Stimulated activated naive CD8-positive, alpha-beta T cell treated with anti-CD3 and anti-CD28 coated beads, Interleukin-15, amount 100 ng/mL, for 72 hours (primary cell): ENCODE measurements at places on chromosomes 1 and 21.

GRCh38 chr1:41374711-41375110, 13.5 kb downstream of the FOXO6 start:
- DNase-seq, result no peak

DNA sequence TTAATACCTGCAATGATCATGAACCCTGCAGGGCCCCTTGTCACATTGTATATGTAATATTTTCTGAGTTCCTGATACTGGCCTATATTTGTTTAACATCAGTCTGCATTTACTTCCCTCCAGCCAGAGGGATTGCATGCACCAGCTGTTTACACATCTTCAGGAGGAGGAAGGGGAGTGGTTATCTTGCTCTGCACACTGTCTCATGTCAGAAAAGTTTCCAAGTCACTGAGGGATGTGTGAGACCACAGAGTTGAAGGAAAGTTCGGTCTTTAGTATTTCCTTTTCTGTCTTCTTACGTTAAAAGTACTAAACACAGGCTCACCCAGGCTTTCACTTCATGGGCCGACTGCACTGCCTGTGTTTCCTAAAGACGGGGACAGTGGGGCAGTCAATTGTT, 574.1 kb downstream of the LMO4 start:
- no peak for DNase-seq

- no peak for DNase-seq
These were observed 35.4 kb upstream of the EIF4G3 start for GRCh38 chr1:21212126-21212525.

GRCh38 chr21:41961282-41961701, 7.5 kb upstream of the C2CD2 start:
- no peak for DNase-seq

DNA sequence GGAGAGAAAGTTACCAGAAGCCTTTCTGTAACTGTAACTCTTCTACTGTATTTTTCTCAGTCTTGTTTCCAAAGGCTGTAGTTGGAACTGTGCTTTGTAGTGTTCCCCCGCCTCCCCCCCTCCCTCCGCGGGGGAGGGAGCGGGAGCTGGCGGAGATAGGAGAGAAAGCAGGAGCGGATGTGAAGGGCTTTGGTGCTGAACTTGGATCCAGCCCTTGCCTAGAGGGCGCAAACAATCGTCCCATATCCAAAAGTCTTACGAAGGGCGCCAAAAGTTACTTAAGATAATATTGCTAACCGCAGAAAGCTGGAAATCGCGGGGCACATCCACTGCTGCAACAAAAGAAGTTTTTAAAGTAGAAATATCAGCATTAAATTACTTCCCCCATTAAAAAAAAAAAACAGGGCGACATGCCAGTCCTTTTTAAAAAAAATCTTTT, 2.4 kb upstream of the NFIA start:
- no peak for DNase-seq

DNA sequence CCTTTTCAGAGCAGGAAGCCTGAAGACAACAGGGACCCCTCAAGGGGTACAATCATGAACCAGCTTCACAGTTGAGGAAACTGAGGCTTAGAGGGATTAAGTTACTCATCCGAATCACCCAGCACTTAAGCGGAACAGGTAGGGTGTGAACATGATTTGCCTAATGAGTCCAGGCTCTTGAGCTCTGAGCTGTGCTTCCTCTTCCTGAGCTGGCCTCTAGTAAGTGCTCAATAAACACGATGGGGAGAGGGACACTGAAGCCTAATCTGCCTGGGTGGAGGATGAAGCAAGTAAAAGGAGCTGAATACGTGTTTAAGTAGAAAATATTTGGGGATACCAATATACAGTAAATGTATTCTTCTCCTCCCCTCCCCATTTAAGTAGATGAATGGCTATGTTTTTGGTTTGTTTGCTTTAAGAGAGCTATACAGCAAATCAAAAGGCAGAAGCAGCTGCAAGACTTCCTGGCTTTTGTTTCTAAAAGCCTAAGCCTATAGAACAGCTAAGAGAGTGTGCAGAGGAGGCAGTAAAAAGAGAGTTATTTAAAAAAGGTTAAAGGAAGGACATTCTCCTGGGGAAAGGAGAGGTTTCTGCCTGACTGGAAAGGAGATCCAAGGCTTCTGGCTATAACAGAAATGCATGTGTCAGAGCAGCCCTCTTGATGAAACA, 20.5 kb downstream of the STPG1 start:
- DNase-seq, result no peak

DNA sequence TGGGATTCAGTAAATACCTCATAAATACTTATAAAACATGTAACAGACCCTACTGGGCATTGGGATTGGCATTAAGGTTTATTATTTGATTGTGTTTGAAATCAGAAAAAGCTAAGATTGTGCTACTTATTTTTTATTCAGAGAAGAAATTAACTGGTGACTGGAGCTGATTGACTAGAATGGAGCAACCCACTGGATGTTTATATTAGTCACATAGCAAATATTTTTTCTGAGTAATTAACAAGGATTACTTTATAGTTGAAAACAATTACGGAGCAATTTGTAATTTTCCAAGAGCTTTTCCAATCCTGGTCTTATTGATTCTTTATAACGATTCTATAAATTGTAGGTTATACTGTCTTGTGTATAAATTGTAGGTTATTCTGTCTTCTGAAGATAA, 208.7 kb downstream of the HLX start:
- no peak for DNase-seq

DNA sequence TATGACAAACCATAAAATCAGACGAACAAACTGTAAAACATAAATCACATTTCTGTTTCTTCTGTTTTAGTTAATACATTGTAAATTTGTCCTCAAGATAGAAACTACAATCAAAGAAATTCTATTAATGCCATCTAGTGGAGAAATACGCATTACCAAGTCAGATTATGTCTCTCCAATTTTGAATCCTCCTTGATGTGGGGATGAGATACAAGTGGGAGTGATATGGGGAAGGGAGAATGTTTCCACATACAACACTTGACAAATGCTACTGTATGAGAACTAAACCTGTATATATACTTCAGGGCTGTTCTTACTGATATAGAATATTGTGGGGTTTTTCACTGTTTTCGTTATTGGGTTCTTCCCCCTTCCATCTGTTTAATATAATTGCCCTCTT, 2.6 kb downstream of the HFM1 start:
- no peak for DNase-seq

DNA sequence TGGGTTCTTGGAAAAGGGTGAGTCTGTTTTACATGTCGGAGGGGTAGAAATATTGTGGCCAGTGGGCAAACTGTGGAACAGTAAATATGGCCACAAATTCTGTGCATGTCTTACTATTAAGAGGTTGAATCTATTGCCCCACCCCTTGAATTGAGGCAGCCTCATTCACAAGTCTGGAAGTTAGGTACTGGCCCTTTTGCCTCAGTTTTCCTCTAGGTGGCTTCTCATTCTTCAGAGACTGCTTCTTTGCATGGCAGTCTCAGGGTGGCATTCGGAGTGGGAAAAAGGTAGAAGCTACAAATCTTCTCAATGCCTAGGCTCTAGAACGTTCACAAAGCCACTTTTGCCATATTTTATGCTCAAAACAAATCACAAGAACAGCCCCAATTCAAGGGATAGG, 57.2 kb downstream of the SLC9C2 start:
- no peak for DNase-seq

- DNase-seq, result peak; percentile 31
These were observed 6.4 kb downstream of the NUAK2 start for GRCh38 chr1:205315008-205315618.

GRCh38 chr1:100713626-100714025, 5.9 kb upstream of the VCAM1 start:
- DNase-seq, result peak; percentile 12

DNA sequence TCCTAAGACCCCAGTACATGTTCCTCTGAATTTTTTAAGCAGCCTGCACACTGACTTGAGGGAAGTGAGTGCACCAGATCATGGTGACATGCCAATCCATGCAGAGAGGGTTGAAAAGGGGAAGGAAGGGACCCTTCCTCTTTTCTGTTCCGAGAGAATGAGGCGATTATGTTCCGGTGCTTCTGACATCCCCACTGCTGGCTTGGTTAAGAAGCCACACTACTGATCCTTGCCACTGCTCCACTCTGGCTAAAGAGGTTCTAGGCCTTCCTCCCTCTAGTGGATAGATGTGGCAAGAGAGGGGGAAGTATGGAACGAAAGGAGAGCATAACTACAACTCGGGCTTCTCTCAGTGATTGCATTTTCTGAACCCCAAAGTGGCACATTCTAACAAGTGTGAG, 1.8 kb upstream of the CYB5R1 start:
- peak; percentile 46 for DNase-seq

GRCh38 chr1:2159124-2159523, 35.4 kb downstream of the FAAP20 start:
- DNase-seq, result no peak

DNA sequence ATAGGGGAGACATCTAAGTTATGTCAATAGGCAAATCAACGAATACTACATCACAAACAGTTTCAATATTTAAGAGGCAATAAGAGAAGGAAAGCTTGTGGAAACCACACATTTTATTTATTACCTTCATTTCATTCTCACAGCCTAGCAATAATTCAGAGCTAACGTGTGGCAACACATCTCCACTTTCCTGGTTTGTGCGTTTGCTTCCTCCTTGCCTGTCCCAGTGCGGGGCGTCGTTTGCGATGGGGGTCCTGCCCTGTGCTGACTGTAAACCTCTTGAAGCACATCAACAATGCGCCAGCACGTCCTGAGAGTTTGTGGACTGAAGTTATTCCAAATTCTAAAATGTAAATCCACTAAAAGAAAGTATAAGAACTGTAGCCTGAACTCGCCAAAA, 14.4 kb upstream of the VPS26C start:
- DNase-seq, result no peak

GRCh38 chr1:51583532-51583931, 33.4 kb upstream of the OSBPL9 start:
- DNase-seq, result no peak

GRCh38 chr1:38027201-38028104, 14.9 kb downstream of the UTP11 start:
- DNase-seq, result no peak

GRCh38 chr1:160710517-160711252, 937 bp downstream of the CD48 start:
- no peak for DNase-seq

DNA sequence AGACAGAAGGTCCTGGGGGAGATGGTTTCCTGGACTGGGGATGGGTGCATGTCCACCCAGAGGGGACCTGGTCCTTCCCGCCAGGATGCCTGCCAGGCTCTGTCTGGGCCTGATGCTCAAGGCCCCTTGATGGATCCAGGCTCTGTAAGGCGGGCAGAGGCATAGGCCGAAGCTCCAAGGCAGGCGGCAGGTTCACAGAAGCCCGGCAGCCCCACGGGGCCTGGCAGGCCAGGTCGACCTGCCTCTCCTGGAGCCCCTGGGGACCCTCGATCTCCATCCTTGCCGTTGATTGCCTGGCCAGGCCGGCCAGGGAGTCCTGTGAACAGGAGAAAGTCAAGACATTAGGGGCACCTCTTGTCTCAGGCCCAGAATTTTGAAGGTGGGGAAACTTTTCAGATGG, 16.0 kb downstream of the COL9A2 start:
- DNase-seq, result no peak

DNA sequence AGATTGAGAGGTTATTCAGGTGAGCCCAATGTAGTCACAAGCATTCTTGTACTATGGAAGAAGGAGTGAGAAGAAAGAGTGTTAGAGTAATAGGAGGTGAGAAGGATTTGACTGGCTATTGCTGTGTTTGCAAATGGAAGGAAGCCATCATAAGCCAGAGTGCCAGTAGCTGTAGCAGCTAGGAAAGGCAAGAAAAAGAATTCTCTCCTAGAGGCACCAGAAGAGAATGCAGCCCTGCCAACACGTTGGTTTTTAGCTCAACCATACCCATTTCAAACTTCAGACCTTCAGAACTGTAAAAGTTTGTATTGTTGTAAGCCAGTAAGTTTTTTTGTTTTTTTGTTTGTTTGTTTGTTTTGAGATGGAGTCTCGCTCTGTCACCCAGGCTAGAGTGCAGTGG, 8.9 kb upstream of the IL12RB2 start:
- no peak for DNase-seq

GRCh38 chr1:65626003-65626402, 166.7 kb upstream of the PDE4B start:
- no peak for DNase-seq
